ENCODE measurements at places on chromosomes 3 and 15.

DNA sequence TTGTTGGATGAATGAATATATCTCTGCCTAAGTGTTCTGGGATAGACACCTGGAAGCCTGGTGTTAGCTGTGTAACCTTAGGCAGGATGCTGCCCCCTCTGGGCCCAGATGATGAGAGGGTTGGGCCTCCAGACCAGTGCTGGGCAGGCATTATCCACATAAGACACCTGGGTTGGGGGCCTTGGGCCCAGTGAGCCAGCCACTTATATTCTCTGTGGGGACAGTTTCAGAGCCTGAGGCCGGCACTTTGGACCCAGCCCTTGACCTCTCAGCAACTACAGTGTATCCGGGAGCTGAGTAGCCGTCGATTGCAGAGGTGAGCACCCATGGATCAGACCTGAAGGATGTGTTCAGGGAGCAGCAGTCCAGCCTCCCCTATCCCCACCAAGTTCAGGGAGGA is 2.2 kb downstream of the HEMK1 start:
- DNase-seq: no peak

- DNase-seq: no peak
Observed at GRCh38 chr3:78495301-78495700, 1272.5 kb downstream of the ROBO1 start.

- no peak for DNase-seq
Observed at GRCh38 chr15:69210574-69210973, 50.1 kb downstream of the GLCE start.

DNA sequence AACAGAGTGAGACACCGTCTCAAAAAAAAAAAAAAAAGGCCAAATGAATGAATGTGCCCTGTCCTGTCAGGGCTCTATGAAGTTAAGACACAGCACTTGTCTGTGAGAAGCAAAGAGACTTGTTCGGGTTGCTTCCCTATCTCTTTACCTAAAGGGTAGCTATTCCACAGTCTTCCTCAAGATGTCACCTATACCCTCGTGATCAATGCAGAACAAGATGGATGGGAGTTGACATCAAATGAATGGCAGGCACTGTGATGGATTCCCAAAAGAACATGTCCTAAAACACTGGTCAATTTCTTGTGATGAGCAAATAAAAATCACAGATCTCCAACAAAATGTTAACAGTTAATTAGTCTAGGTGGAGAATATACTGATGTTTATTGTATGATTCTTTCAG is 9.5 kb downstream of the TADA3 start:
- no peak for DNase-seq

DNA sequence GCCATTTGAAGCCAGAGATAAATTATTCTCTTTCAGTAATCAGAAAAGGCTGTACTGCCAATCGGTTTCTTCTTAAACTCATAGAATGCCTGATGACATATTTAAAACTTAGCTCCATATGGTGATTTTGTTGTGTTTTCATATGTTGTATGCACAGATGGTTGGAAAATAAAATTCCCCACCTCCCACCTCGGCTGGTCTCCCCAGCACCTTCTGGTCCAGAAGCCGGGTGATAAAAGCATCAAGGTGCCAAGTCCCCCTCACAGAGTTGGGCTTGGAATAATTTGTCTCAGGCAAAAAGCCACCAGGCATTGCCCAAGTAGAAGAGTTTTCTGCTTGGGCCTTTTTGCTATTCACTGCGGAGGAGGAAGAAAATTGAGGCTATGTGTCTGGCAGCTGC is 18.4 kb downstream of the LARS2 start:
- no peak for DNase-seq

- no peak for DNase-seq
Observed at GRCh38 chr3:24196526-24196925, 251.4 kb downstream of the NR1D2 start.

DNA sequence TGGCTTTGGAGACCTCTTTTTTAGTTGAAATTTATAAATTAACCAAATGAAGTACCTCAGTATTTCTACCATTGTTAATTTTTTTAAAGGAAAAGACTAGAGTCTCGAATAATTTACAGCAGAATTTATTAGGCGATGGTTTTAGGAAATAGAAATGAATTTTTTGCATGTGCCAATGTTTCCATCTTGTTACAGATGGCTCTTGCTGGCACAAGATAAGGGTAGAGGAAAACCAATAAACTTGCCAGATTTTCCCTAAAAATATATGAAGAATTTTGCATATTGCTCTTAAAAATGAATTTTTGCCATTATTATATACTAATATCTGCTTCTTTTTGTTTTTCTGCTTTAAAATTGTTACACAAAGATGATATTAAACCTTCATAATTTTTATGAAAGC is 380.7 kb downstream of the NLGN1 start:
- no peak for DNase-seq

- DNase-seq: no peak
Observed at GRCh38 chr15:23866832-23867231, 179.7 kb upstream of the NDN start.

DNA sequence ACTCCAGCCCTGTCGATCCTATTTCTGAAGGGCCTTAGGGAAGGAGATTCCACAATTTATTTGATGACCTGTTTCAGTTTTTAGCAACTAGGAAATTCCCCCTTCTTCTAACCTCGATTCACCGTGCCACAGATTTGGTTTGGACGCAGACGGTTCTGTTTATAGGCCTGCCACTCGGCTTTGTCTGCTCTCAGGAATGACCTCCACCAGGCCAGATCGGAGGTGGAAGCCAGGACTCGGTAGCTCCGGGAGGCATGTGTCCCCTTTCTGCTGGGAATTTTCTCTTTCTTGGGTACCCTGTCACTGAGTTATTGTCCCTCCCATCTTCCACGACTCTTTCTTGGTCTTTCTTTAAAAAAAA is 85.5 kb upstream of the ETV5 start:
- DNase-seq: no peak

- no peak for DNase-seq
Observed at GRCh38 chr3:124557433-124558232, 172.6 kb upstream of the UMPS start.

- DNase-seq: no peak
Observed at GRCh38 chr3:38853011-38853410, 37.0 kb upstream of the SCN10A start.

DNA sequence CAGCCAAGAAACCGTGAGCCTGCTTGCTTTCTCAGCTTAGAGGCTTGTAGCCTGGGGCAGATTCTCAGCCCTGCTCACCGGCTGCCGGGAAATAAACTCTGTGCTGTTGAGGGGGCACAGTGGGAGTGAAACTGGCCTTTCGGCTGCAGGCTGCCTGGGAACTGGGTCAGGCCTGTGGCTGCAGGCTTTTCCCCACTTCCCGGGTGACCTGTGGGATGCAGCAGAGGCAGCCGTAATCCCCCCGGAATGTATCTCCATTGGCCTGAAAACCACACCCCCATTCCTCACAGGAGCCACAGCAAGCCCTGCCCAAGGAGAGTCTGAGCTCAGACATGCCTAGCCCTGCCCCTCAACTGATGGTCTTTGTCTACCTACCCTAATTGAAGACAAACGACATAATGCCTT is 110.9 kb downstream of the STXBP5L start:
- no peak for DNase-seq

- DNase-seq: no peak
Observed at GRCh38 chr3:143252931-143253330, 133.4 kb downstream of the CHST2 start.

DNA sequence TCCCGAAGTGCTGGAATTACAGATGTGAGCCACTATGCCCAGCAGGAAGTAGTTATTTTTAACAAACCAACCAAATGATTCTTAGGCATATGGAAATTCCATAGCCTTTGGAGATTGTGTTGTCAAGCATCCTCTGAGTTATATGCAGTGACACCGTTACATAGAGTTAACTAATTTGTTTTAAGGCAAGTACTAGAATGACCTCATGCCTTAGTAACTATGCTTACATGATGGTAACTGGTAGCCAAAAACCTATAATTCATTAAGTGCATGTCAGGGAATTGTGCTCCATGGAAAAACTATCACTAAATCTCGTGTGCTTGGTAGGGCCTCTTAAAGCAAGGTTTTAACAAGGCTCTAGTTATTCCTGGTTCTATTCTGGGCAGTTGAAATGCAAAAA is 392.8 kb downstream of the TUSC7 start:
- DNase-seq: no peak

GRCh38 chr15:27278761-27279160 is 307.8 kb downstream of the GABRG3 start:
- no peak for DNase-seq

- DNase-seq: no peak
Observed at GRCh38 chr3:145906755-145907154, 254.2 kb downstream of the PLOD2 start.

DNA sequence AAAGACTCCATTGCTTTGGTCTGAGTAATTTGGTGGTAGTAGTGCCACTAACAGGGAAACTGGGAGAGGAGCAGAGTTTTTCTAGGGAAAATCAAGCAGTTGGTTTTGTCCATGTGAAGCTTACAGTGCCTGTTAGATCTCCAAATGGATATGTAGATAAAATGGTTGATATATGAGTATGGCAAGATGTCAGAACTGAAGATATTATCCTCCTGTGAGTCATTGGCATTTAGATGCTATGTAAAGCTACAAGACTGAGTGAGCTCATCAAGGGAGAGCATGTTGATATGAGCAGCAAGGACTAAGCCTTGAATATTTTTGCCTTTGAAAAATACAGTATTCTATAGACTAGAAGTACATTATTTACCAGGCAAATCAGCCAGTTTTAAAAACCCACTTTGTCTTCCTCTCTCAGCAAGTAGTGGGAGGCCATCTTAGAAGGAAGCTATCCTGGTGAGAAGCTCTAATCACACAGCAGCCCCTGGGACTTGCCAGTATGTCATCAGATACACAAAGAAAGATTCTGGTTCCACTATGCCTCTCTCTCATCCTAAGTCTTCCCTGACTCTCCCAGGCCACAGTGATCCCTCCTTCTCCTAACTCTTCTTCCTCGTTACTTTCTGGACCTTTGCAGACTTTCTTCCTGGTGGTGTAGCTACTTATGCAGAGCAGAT is 77.4 kb upstream of the ANKRD28 start:
- DNase-seq: no peak

DNA sequence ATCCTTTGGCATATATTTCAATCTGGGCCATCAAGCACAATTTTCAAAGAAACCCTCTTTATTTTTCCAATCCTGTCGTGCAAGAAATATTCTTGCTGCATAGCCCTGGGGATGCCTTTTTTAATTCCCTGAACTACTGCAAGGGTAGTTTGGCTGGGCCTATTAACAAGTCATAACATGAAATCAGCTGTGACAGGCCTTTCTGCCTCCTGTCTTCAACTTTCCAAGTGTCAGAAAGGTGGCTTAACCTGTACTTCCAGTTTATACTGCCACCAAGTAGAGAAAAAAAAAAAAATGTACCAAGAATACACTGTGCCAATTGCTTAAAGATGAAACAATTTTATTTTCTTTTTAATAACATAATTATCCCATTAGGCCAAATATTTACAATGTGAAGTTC is 32.4 kb upstream of the SPPL2A start:
- DNase-seq: no peak

DNA sequence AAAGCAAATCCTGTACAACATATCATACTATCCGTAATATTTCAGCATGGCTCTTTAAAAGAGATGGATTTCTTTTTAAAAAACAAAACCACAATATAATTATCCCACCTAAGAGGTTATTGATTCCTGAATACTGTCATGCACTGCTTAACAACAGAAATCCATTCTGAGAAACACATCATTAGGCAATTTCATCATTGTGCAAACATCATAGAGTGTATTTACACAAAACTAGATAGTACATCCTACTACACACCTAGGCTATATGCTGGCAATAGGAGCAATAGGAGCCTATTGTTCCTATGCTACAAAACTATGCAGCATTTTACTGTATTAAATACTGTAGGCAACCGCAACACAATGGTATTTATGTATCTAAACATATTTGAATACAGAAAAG is 242.0 kb downstream of the NEK10 start:
- DNase-seq: no peak

GRCh38 chr3:187136337-187136736 is 3.0 kb downstream of the RPL39L start:
- DNase-seq: no peak

DNA sequence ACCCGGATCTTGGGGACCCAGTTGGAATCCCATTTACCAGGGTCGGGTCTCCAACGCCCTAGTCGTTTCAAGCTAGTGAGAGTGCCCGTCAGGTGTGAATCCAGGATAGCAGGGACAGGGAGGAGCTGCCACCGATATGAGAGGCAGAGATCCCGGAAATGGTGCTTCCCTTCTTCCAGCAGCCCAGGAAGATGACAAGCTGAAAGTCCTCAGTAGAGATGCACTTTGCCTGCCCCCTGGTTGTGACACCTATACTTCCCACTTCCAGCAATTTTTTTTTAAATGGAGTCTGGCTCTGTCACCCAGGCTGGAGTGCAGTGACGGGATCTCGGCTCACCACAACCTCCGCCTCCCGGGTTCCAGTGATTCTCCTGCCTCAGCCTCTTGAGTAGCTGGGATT is 503.0 kb downstream of the NTRK3 start:
- DNase-seq: no peak

GRCh38 chr3:16512435-16513140 is 911 bp downstream of the RFTN1 start:
- DNase-seq: peak; percentile 35

- DNase-seq: no peak
Observed at GRCh38 chr3:159265705-159266104, 463.9 kb downstream of the MFSD1 start.

DNA sequence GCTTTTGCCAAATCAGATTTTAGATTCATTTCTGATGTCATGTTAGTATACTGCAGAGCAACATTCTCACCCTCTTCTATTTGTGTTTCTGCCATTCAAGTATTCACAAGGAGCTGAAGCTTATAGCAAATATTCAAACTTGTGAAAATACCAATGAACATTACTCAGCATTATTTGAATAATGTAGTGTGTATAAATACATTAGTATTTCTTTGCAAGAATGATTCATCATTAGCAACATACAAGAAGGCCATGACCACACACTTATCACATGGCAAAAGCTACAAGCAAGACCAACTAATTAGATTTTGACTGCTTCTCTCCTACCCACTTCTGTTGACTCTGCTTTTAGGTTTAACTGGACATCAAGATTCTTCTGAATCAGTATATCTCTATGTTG is 124.9 kb downstream of the IGSF11 start:
- no peak for DNase-seq

- no peak for DNase-seq
Observed at GRCh38 chr3:127445581-127446343, 144.8 kb downstream of the TPRA1 start.

DNA sequence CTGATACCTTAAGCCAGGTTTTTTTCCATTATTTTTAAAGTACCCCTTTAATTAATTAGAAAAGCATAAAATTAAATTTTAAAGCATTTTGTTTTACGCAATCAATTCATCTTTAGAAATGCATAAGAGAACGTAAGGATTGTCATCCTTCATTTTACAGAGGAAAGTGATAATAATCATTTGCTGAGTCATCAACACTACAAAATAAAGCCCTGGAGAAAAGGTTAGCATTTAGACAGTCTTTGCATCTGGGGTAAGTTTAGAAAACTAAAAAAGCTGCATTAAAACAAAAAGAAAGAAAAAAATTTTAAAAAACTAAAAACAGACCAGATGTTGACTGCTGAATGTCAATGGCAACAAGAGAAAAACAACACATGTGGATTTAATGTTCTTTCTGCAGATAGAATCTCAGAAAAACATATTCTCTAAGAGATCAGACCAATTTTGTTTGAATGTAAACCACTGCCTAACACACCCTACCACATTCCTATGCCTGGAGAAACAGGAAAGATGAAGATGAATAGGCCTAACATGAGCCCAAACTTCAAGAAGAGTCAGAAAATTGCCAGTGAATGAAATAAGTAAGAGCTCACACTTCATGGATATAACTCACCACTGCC is 59.9 kb downstream of the SUCNR1 start:
- DNase-seq: no peak

GRCh38 chr15:36970522-36970921 is 129.8 kb downstream of the MEIS2 start:
- no peak for DNase-seq
